ENCODE measurements at places on chromosomes 5 and 9.

GRCh38 chr5:176995896-176996767 is 10.4 kb downstream of the UIMC1 start:
- no peak for DNase-seq

GRCh38 chr5:167296661-167297060 is 994.8 kb upstream of the WWC1 start:
- DNase-seq: no peak

- DNase-seq: peak; percentile 68
Observed at GRCh38 chr5:16727755-16728325, 111.0 kb upstream of the RETREG1 start.

GRCh38 chr9:129183495-129184218 is 5.6 kb upstream of the IER5L start:
- DNase-seq: no peak

DNA sequence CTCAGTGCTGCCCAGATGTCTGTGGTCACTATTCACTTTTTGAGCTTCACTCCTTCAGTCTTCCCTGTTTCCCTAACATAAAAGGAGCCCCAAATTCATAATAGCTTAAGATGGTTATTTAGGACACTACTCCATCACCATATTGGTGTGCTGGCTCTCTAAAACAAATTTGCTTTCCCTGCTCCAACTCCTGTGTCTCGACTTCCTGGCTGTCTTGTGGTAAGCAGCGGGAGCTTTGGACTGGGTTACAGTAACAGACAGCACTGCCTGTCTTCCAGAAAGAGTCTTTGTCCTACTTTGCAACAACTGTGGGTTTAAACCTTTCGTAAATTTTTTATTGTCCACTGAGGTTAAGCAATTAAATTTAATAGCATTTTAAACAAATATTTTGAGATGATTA is 389.4 kb downstream of the CDH9 start:
- no peak for DNase-seq

DNA sequence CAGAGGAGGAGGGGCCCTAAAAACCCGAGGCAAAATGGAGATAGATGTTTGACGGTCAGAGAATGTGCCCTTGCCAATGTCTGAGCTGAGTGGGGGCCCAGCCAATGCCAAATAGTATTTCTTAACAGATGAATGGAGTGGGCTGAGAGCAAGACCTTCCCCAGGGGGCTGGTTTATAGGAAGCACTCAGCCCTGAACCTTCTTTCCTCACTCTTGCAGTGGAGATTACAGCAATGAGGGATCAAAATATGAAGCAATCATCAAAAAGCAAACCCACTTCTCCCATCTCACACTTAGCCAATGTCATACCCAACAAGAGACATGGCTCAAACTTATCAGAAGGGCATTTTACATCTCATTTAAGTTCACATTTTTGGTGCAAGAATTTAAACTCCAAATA is 350.3 kb downstream of the GADD45G start:
- DNase-seq: no peak

DNA sequence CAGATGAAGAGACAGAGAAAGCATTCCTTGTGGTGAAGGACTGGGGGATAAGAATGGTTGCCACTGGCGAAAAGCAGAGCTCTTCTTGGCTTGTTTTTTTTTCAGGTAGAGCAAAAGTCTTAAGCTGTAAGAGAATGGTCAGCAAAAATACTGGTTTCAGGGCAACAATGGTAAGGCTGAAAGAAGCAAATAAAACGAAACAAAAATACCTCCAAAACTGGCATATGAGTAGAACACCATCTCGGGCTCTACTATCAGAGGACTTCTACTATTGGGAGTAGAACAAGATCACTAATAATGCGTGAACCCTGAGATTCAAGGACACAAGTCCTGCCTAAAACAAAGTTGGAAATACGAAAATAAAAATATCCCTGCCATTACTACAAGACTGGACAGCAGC is 1823.2 kb upstream of the CDH6 start:
- no peak for DNase-seq

DNA sequence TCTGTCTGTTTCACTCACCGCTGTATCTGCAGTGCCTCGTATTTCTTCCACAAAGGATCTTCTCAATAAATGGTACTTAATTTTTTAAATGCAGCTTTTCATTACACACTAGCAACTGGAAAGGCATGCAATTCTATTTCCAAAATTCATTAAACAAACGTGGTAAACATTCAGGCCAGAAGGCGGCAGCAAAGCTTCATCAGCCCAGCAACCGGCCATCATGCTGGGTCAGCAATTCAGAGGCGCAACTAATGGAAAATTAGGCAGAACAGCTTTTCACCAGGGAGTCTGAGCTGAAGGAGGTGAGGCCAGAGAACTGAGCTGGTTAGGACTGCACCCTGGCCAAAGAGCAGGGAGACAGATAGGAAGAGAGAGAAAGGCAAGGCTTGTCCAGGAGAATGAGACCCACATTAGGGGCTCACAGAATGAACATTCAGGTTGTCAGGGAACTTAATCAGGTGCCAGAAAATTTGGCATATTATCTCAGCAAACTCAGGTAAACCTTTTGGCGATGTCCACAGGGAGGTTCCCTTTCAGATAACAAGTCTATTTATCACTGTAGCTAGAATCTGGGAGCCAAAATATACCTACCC is 17.7 kb upstream of the RNF180 start:
- DNase-seq: peak; percentile 43

- no peak for DNase-seq
Observed at GRCh38 chr5:171410181-171410580, 9.3 kb upstream of the FGF18 start.

- DNase-seq: peak; percentile 34
Observed at GRCh38 chr9:19232823-19233194, 2.3 kb downstream of the DENND4C start.

DNA sequence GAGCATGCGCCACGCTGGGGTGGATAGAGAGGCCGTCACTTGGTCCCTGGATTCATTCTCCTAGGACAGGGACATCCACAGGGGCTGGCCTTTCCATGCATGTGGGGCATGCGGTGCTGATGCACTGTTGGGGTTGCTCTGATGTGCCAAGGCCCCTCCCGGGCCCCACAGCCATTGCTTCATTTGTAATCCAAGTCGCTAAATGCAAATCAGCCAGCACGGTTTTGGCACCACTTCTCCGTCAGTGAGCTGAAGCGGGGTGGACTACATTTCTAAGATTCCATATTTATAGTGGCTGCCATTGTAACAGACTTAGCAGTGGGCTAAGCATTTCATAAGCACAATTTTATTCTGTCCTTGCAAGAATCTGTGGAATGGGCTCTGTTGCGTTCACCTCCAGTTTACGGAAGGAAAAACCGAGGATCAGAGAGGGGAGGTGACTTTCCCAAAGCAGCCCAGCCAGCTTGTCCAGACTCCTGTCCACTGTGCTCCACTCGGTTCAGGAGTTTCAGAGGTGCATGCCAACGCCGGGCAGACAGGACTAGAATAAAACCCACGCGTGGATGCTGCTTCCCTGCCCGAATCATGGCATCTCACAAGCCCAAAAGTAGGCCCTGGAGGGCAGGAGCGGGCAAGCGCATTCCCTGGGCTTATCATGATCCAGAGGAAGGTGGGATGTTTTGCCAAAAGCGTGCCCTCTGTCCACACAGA is 102.6 kb upstream of the COL5A1 start:
- peak; percentile 70 for DNase-seq

DNA sequence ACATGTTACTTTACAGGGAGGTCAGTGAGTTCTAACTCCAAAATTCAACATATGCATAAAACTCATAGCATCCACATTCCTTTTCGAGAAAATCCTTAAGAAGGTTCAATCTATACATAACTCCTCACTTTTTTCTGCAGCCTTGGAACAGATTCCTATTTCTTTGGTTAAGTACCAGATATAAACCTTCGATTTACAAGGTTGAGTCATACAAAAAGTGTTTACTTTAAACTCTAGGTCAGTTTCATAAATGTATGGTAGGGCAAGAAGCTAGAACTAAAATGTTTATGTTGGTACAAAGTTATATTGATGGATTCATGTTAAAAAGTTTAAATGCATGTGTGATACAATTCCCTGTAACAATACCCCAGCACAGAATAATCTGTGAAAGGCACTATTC is 19.4 kb downstream of the CDKN2AIPNL start:
- no peak for DNase-seq

DNA sequence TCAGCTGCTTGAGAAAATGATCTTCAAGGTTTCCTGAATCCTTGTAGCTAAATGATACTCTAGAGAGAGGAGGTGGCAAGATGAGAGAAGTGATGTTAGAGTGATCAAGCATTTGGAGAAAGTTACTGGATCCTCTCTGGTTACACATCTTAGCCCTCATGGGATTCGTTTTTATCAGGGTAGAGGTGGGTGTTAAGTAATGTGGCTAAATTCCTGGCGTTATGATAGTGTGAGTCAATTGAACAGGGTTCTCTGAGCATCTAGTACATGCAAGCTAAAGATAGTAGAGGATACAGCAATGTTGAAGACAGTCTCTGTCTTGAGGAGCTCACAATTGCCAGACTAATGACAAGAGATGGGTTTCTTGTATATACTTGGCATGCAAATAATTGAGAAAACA is 123.7 kb downstream of the PSD2 start:
- no peak for DNase-seq

- peak; percentile 13 for DNase-seq
Observed at GRCh38 chr5:127757576-127757975, 54.4 kb downstream of the CCDC192 start.

- DNase-seq: no peak
Observed at GRCh38 chr5:109914906-109915305, 225.2 kb downstream of the MAN2A1 start.

- no peak for DNase-seq
Observed at GRCh38 chr5:10525124-10525495, 38.8 kb upstream of the ANKRD33B start.

DNA sequence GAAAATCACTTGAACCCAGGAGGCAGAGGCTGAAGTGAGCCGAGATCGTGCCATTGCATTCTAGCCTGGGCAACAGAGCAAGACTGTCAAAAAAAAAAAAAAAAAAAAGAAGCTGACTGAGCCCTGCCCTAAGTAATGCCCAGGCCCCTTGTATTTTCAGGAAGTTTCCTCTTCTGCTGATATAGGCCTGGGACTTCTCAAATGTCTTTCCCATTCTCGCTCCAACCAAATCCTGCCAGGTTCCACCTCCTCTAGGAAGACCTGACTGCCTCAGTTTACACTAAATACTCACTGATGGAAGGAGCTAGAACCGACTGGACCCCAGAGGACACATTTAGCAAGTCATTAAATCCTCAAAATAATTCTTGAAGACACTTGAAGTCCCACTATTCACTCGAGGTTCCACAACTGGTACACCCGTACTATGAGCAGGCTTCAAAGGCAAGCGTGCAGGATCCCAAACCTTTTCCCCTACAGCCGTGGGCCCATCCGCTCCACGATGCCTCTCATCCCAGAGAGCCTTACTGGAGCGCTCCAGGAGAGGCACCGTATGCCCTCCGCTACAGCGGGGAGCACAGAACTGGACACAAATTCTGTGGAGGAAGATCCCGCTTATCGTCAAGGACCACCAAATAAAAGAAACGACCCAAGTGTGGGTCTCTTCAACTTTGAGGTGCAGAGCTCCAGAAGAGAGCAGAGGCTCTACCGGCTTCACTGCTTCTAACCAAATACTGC is 676 bp downstream of the NOL6 start:
- DNase-seq: no peak

GRCh38 chr9:28678097-28678496 is 1104.8 kb upstream of the C9orf72 start:
- no peak for DNase-seq

GRCh38 chr9:132365986-132366385 is 11.2 kb upstream of the SETX start:
- no peak for DNase-seq

GRCh38 chr5:54637654-54638053 is 120.1 kb downstream of the SNX18 start:
- DNase-seq: peak; percentile 73

- DNase-seq: no peak
Observed at GRCh38 chr9:2022560-2022959, 7.4 kb downstream of the SMARCA2 start.

DNA sequence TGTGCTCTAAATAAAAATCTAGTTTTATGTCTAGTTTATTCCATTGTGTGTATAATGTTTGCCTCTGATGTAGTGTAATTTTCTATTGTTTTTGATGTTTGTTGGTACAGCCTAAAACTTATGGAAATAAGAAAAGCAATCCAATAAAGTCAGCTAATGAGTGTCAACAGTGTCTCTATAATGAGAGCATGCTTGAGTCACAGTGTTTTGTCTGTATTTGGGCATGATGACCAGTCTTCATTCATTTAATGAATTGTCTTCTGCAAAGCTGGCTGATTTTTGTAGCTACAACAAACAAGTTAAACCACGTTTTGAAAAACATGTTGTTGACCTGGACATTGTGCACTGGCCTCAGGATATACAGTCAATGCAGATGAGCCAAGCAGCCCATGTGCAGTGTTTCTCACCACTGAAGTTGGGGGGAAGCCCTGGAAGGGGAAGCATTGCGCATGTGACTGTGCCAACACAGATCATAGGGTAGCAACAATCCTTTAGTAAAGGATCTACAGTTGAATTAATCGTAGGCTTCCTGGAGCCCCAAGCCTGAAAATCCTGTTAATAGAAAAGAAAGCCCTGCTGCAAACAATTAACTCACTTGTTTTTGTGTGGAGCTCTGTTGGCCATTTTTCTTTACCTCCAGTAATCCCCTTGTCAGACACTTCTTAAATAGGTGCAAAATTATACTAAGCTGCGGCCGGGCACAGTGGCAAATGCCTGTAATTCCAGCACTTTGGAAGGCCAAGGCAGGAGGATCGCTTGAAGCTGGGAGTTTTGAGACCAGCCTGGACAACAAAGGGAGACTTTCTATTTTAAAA is 88.0 kb downstream of the INIP start:
- no peak for DNase-seq

DNA sequence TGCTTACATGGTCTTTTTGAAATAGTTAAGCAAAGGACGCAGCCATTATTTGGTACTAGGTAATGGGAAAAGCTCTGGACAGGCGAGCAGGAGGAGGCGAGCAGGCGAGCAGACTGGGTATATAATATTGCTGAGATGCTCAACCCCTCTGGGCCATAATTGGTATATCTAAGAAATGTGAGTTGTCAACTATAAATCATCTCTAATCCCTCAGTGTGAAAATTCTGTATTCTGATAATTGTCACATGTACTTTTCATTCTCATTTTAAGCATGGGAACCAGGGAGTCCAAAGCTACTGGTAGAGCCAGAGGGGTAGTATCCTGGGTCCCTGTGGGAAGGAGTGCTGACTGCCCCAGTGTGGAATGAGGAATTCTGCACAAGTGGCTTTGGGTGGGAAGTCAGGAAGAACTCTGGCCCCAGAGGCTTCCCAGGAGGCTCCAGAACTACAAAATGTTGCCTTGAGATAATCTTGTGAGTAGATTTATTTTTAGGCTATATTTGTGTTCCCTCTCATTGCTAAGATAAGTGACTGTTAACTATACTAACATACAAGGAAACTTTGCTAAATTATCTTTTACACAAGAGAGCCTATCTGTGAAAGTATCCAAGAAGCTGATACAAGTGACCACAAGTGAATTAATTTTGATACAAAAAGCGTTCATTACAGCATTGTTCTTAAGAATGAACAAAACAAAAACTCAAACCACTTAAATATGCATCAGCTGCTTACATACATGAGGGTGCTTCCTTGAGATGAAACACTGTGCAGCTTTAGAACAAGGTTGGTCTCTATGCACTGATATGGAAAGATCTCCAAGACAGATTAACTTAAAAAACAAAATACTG is 70.5 kb upstream of the TNFAIP8 start:
- no peak for DNase-seq

Data from muscle of arm (tissue), 14 donors.